ENCODE measurements at places on chromosomes 7 and 10. TPM values are rescaled to one million over a fixed set of nuclear protein-coding genes. Genes with fewer than 3 reads are reported as not detected.

Gene NHLRC2
- 38.0 TPM for total RNA-seq

Gene TBATA
- total RNA-seq = not detected

Gene HMX3
- total RNA-seq = 0.12 TPM

Gene ABCC2
- 0.26 TPM for total RNA-seq

Gene RBP3
- not detected for total RNA-seq

Gene GPNMB
- total RNA-seq = 0.99 TPM

Gene ZC3HAV1L
- 7.1 TPM for total RNA-seq

Gene FOXI2
- not detected for total RNA-seq

Gene SPDYE2
- not detected for total RNA-seq

Gene HNRNPH3
- 77.5 TPM for total RNA-seq

Gene CALML3
- total RNA-seq = not detected

Gene AVL9
- 36.3 TPM for total RNA-seq

DNA sequence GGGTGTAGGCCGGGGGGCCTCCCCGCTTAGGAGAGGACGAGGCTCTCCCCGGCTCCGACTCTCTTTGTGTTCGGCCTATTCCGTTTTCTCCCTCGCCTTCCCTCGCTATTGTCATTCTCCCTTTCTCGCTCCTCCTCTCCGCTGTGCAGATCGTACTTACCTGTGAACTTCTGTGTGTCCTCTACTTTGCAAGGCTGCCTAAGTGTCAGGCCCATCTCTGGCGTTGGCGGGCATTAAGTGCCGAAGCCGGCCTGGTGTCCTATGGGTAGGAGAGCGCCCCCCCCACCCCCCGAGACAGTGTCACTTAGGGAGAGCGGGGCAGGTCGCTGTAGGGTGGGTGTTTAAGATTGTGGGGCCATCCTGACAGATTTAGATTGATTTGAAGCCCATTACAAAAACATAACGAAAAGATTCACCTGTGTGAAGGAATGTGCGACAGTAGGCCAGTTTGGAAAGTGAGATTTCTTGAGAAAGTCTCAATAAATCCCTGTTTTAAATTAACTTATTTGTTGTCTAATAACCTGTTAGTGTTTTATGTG, 579 bp downstream of the RBM33 start:
- H3K36me3 ChIP-seq = peaks cover 30% of the 10 kb centered on the region
- H3K4me1 ChIP-seq = peaks cover 12% of the 10 kb centered on the region
- peak overlapping the region; percentile 98 for H3K27ac ChIP-seq

DNA sequence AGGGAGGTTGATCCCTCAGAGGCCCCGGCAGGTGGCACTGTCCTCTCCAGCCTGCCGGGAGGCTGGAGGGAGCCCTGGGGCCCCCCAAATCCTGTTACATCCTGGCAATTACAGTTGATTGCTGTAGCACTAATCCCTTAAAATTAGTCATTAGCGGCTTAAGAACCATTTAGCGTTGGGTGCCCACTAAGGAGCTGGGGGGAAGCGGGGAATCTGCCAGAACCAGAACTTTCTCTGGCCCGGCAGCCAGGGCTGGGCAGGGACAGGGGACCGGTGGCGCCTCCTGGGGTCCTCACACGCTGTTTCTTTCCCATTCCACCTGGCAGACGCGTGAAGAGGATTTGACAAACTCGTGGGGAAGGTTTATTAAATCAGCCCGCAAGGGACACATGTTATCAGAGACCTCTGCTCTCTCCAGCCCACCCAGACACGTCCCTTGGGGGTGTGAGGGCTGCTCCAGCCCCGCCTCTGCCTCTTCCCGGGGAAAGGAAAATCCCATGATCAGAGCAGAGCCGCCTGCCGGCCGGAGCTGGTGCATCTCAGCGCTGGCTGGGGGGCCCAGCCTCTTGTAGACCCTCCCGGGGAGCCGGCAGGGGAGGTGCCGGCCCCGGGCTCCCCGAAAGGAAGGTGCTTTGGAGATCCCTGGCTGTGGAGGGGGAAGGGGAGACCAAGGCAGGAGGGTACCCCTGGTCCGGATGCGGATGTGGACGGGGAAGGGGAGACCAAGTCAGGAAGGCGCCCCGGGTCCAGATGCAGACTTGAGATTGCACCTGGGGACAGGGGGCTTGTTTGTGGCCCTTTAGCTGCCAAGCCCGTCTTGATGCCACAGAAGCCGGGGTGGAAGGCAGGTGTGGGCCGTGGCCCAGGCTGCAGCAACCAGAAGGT, 142.7 kb downstream of the ELFN1 start:
- H3K27me3 ChIP-seq = no peaks in the 10 kb centered on the region
- H3K4me3 ChIP-seq = no peak overlapping the region
- peak; percentile 83 for DNase-seq
- peaks cover 13% of the 10 kb centered on the region for H3K4me1 ChIP-seq
- H3K27ac ChIP-seq = no peak overlapping the region

DNA sequence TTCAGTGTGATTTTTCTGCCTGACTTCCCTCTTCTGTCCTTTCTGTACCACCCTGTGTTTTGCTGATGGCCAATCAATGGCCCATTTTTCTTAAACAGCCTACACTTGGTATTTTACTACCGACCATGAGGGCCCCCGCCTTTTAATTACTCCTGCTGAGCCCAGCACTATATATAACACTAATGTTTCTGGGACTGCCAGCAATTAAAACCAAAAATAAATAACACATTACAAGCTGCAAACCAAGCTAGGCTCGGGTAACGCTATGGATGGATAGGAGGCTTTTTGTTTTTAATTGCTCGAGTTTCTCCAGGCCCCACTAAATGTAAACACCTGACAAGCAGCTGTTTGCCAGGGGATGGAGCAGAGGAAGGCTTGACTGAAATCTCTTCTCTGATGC, 915.4 kb upstream of the AUTS2 start:
- no peak overlapping the region for H3K4me3 ChIP-seq
- H3K27me3 ChIP-seq = no peaks in the 10 kb centered on the region
- H3K36me3 ChIP-seq = no peaks in the 10 kb centered on the region

GRCh38 chr10:72133517-72133916, 45.2 kb upstream of the SPOCK2 start:
- H3K27ac ChIP-seq = no peak overlapping the region
- no peaks in the 10 kb centered on the region for H3K36me3 ChIP-seq
- no peaks in the 10 kb centered on the region for H3K27me3 ChIP-seq

GRCh38 chr7:159083001-159083697, 61.5 kb downstream of the VIPR2 start:
- H3K27ac ChIP-seq = no peak overlapping the region
- DNase-seq = no peak
- no peaks in the 10 kb centered on the region for H3K27me3 ChIP-seq
- no peaks in the 10 kb centered on the region for H3K4me1 ChIP-seq
- H3K4me3 ChIP-seq = no peak overlapping the region

- H3K36me3 ChIP-seq = no peaks in the 10 kb centered on the region
- no peak overlapping the region for H3K27ac ChIP-seq
- no peaks in the 10 kb centered on the region for H3K27me3 ChIP-seq
- H3K4me3 ChIP-seq = no peak overlapping the region
- DNase-seq = no peak
Measured at GRCh38 chr7:88396295-88396947, 89.7 kb upstream of the STEAP4 start.

- DNase-seq = no peak
- no peak overlapping the region for H3K4me3 ChIP-seq
- H3K4me1 ChIP-seq = no peaks in the 10 kb centered on the region
- peaks cover 9% of the 10 kb centered on the region for H3K36me3 ChIP-seq
Measured at GRCh38 chr7:90917539-90917938, 321.4 kb downstream of the CDK14 start.

GRCh38 chr7:151413241-151413640, 3.4 kb upstream of the WDR86 start:
- H3K4me3 ChIP-seq = no peak overlapping the region
- peaks cover 96% of the 10 kb centered on the region for H3K27me3 ChIP-seq
- no peak for DNase-seq

DNA sequence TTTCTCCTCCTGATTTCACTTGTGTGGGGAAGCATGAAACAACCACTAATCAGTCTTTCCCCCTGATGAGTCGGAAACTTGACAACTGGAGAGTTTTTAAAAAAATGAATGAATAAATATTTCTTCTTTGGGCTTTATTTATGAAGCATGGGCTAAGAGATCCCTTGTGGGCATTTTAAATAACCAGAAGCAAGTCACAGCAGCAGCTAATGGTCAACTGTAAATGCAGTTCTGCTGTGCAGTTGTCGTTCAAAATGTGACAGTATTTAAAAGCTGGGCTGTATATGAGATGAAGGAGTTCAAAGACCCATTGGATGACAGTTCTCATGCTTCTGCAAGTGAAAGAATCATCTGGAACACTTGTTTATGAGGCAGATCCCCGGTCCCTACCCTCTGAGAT, 54.1 kb downstream of the STEAP1B start:
- H3K4me3 ChIP-seq = no peak overlapping the region
- peaks cover 8% of the 10 kb centered on the region for H3K4me1 ChIP-seq
- H3K27ac ChIP-seq = no peak overlapping the region
- no peaks in the 10 kb centered on the region for H3K27me3 ChIP-seq
- no peak for DNase-seq

- no peaks in the 10 kb centered on the region for H3K36me3 ChIP-seq
- no peak for DNase-seq
- peaks cover 16% of the 10 kb centered on the region for H3K4me1 ChIP-seq
- no peaks in the 10 kb centered on the region for H3K27me3 ChIP-seq
- H3K27ac ChIP-seq = no peak overlapping the region
Measured at GRCh38 chr7:50717181-50717580, 65.5 kb downstream of the GRB10 start.

- DNase-seq = peak; percentile 64
- H3K27ac ChIP-seq = peak overlapping the region; percentile 79
- peak overlapping the region; percentile 81 for H3K4me3 ChIP-seq
Measured at GRCh38 chr10:102119417-102120141, 589 bp downstream of the LDB1 start.

DNA sequence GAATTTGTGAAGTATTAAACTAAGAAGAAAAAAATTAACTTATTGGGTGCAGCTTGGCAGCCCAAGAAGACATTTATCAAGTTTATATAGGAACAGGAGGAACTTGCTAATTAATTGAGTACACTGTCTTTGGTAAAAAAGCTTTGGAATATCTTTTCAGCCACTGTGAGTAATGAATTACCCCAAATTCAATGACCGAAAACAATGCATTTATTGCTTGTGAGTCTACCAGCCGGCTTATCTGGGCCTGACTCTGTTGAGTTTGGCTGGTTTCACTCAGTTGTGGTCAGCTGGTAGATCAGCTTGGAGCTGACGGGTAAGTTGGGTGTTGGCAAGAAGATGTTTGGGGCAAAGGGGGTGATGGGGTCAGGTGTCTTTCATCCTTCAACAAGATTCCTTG, 11.6 kb downstream of the GNG11 start:
- DNase-seq = no peak
- no peaks in the 10 kb centered on the region for H3K36me3 ChIP-seq
- no peaks in the 10 kb centered on the region for H3K27me3 ChIP-seq
- H3K27ac ChIP-seq = no peak overlapping the region
- no peak overlapping the region for H3K4me3 ChIP-seq

- peaks cover 11% of the 10 kb centered on the region for H3K36me3 ChIP-seq
- DNase-seq = no peak
- no peaks in the 10 kb centered on the region for H3K4me1 ChIP-seq
Measured at GRCh38 chr7:135392701-135393100, 117.2 kb downstream of the CNOT4 start.

GRCh38 chr7:3980300-3980643, 679.2 kb downstream of the SDK1 start:
- no peaks in the 10 kb centered on the region for H3K27me3 ChIP-seq
- no peak overlapping the region for H3K27ac ChIP-seq
- H3K4me3 ChIP-seq = no peak overlapping the region
- H3K36me3 ChIP-seq = no peaks in the 10 kb centered on the region

DNA sequence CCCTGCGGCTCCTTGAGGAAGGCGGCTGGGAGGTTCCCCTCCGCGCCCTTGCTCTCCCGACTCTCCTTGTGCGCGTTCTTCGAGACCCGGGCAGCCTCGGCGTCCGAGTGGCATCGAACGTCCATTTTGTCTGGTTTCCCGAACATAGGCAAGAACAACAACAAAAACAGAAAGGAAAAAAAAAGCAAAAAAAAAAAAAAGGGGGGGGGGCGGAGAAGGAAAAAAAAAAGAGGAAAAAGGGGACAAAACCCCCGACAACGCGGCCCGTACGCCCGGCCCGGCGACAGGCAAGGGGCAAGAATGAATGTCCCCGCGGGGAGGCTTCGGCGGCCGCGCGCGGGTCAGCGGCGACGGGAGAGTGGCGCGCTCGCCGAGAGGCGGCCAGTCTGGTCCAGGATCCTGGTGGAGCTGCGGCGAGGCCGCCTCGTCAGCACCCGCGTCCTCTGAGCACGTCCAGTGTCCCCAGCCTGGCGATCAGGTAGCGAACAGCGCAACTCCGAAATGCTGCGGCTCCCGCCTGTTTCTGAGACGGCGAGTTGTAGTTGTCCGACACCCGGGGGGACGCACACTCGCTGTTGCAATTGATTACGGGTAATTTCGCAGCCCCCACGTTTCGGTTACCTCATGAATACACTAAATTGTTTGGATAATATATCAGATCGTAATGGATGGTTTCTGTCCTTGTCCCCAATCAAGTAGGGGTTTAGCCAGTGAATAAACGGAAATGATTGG, at the start of gene VAX1:
Gene VAX1 (minus strand): TSS at position 360 of the 732 bp plus-strand sequence. CDS start 214 bp downstream, at position 146.
- peaks cover 100% of the 10 kb centered on the region for H3K27me3 ChIP-seq
- no peak within 1 kb of the TSS for H3K27ac ChIP-seq
- H3K36me3 ChIP-seq = no peaks in the 10 kb centered on the region
- DNase-seq = peak; percentile 76
- peaks cover 40% of the 10 kb centered on the region for H3K4me1 ChIP-seq

DNA sequence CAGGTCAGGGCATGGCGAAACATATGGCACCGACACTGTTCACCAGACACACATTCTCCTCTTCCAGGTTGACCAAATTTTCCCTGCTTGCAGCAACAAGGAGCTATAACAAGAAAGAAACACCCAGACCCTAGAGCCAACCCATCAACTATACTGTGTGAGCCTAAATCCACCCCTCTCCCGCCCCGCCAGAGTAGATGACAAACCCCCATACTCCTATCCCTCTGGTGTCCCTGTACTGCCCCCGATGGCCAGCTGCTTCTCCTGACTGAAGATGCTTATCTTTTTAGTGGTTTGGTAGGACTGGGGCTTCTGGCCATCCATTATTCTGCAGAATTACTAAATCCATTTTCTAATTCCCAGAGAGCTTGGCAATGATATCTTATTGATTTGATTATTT, 70.1 kb upstream of the EEPD1 start:
- H3K4me3 ChIP-seq = no peak overlapping the region
- H3K27me3 ChIP-seq = no peaks in the 10 kb centered on the region
- peak; percentile 31 for DNase-seq
- peaks cover 6% of the 10 kb centered on the region for H3K4me1 ChIP-seq
- H3K36me3 ChIP-seq = no peaks in the 10 kb centered on the region

GRCh38 chr7:80047032-80047431, 87.6 kb upstream of the GNAI1 start:
- no peaks in the 10 kb centered on the region for H3K4me1 ChIP-seq
- no peak overlapping the region for H3K27ac ChIP-seq
- H3K4me3 ChIP-seq = no peak overlapping the region
- H3K36me3 ChIP-seq = no peaks in the 10 kb centered on the region
- no peak for DNase-seq

DNA sequence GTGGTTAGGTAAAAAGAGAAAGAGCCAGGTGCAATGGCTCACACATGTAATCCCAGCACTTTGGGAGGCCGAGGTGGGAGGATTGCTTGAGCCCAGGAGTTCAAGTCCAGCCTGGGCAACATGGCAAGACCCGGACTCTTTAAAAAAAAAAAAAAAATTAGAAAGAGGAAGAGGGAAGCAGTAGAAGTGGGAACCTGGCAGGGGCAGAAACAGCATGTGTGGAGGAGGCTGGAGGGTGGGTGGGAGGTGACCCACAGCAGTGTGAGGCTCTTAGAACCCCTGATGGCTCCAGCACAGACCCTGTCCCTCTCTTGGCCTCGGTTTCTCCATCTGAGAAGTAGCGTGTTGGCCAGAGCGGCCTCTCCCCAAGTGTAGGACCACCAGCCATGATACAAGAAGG, 4.9 kb upstream of the CCL24 start:
- no peaks in the 10 kb centered on the region for H3K27me3 ChIP-seq
- no peaks in the 10 kb centered on the region for H3K36me3 ChIP-seq
- DNase-seq = no peak

- DNase-seq = no peak
- H3K36me3 ChIP-seq = no peaks in the 10 kb centered on the region
- H3K27ac ChIP-seq = no peak overlapping the region
Measured at GRCh38 chr10:52316500-52316899, 2.4 kb downstream of the DKK1 start.
